ENCODE measurements at places on chromosomes 2 and 18.

- no peak for DNase-seq
These were observed 234.8 kb upstream of the KYNU start for GRCh38 chr2:142642650-142643049.

DNA sequence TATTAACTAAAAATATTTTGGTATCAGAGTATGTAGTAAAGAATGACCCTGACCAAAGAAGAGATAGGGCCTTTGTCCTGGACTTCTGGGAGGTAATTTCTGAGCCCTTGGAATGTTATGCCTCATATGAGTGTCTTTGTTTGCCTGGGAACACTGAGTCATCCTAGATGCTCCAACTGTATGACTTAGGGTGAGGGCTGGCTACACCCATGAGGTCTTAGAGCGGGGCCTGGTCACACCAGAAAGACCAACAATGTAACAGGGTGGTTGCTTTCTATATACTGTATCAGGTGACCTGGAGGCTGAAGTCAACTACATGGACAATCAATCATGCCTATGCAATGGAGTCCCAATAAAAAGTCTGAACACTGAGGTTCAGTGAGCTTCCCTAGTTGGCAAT is 253.1 kb downstream of the MBD2 start:
- DNase-seq = no peak

DNA sequence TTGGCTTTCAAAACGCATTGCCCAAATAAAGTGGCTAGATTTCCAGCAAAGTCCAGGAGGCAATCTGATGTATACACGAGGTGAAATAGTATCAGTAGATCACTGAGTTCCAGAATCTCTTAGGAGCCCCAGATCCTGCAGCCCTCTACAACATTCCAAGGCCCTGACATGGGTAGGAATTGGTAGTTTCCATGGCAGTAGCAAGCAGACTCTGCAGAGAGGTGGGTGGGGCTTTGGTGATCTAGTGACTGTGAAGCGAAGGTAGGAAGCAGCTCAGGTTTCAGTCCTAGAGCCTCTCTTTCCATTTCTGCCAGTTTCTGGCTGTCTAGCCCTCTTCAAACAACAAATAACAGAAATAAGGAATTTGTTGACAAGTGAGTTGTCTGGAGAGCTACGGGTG is 13.8 kb upstream of the SGPP2 start:
- no peak for DNase-seq

DNA sequence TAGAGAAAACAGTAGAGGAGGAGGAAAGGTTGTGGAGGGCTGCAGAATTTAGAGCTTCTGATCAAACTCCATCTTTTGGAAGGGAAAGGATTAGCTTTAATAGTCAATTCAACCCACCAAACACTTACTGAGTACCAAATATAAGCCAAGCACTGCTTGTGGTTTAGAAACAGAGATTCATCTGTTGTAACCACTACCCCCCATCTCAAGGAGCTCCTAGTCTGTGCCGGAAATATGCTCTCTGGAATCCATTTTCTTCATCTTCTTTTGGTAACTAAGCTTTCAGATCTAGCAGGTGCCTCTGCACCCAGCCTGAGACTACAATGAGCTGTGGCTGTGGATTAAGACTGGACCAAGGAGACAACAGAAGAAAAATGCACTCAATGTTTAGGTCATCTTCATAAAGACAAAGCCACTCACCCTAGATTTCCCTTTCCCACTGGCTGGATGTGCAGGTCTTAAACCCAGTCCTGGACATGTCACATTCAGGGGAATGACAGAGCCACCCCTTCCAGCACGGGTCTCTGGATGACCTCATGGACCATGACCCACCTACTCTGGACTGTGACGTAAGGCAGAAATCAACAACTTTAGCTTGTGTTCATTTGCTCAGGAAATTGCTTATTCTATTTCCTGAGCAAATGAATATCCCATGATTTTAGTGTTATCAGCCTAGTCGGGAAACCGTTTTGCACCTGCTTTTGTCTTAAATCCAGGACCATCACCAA is 52.9 kb downstream of the EPB41L3 start:
- no peak for DNase-seq

DNA sequence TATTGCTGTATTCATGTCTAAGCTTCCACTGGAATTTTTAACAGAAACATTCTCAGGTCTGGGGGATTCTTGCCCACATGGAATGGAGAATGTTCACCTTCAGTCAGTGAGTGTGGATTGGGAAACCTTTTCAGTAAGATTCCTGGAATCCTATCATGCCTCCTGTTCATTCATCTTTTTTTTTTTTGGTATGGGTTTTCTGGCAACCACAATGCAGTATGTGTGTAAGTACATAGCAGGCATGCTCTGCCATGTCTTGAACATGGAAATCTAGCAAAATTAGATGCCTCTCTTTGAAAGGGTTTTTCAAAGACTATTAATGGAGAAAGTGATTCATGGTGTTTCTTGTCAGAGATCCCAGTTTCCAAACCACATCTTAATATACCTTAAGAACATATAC is 176.5 kb downstream of the LTBP1 start:
- DNase-seq = no peak

DNA sequence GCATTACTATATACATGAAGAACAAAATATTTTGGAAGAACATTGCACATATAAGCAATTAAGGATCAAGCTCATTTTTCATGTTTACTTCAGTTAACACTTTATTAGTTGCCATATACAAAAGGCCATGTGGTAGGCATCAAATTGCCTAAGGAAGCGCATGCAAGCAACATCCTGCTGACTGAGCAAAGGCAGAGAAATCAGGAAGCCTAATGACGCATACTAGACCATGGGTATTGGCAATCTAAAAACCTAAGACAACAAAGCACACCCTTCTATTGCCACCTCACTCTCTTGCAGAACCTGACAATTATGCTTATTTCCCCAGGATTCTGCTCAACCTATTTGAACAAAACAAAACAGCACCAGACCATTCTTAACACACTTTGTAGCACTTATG is 171.9 kb downstream of the STK39 start:
- DNase-seq = no peak

GRCh38 chr2:8679827-8680731 is 1.8 kb upstream of the ID2 start:
- DNase-seq = no peak

- no peak for DNase-seq
These were observed 68.3 kb downstream of the NDUFA10 start for GRCh38 chr2:239956818-239957261.

GRCh38 chr2:69057660-69058059 is 44.7 kb downstream of the ANTXR1 start:
- no peak for DNase-seq

- DNase-seq = no peak
These were observed 69.7 kb upstream of the NCK2 start for GRCh38 chr2:105674859-105675541.

- no peak for DNase-seq
These were observed 53.7 kb downstream of the SNTG2 start for GRCh38 chr2:1004398-1004797.

DNA sequence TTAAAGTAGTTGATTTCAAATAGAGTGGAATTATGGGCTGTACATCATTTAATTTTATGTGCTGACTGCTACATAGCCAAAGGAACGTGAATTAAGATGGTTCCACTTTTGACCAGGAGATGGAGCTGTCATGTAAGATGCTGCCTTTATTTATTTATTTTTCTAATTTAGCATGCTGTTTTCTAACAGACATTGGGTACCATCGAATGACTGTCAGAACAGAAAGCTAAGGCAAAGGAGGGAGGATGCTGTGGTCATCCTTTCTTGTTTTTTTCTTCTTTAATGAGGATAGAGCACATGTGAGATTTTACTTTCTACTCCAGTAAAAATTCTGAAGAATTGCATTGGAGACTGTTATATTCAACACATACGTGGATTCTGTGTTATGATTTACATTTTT is at the start of gene SCN2A:
Gene SCN2A (plus strand): TSS at position 185 of the 400 bp plus-strand sequence. CDS start 56,410 bp downstream, outside the sequence.
- DNase-seq = no peak

DNA sequence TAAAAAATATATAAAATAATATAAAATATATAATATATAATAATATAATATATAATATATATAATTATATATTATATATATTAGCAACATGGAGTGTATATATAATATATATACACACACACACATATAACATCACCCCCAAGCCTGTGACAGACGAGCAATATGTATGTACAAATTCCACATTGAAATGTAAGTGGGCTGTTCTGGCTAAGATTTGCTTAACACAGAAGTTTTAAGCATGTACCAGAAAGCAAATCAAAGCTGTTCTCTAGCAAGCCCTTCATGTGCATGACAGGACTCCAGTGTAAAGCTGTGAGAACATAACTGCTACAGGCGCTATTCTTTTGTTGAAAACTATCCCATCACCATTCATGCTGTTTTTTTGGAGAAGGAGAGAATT is 261.7 kb upstream of the TNP1 start:
- DNase-seq = no peak

- DNase-seq = no peak
These were observed 397.7 kb upstream of the HNRNPA3 start for GRCh38 chr2:176814740-176815367.

DNA sequence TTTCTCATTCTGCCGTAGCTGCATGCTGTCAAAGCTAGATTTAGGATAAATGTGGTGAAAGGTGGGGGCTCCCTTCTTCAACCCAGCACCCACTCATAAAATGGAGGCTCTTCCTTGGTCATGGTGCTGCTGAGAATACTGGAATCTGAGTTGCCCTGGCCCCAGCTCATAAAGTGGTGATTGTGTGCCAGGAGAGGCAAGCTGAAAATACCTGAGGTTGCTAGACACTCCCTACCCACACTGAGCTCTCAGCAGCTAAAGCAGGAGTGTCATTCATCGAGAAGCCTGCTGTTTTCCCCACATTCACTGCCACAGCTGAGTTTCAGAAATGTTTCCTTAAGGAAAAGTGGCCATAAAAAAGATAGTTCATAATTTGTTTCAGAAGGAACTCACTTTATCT is 297.1 kb upstream of the RBMS1 start:
- no peak for DNase-seq

GRCh38 chr2:74917702-74918619 is 40.5 kb upstream of the POLE4 start:
- DNase-seq = no peak

- no peak for DNase-seq
These were observed 658.7 kb downstream of the EPHA4 start for GRCh38 chr2:220913384-220913783.

DNA sequence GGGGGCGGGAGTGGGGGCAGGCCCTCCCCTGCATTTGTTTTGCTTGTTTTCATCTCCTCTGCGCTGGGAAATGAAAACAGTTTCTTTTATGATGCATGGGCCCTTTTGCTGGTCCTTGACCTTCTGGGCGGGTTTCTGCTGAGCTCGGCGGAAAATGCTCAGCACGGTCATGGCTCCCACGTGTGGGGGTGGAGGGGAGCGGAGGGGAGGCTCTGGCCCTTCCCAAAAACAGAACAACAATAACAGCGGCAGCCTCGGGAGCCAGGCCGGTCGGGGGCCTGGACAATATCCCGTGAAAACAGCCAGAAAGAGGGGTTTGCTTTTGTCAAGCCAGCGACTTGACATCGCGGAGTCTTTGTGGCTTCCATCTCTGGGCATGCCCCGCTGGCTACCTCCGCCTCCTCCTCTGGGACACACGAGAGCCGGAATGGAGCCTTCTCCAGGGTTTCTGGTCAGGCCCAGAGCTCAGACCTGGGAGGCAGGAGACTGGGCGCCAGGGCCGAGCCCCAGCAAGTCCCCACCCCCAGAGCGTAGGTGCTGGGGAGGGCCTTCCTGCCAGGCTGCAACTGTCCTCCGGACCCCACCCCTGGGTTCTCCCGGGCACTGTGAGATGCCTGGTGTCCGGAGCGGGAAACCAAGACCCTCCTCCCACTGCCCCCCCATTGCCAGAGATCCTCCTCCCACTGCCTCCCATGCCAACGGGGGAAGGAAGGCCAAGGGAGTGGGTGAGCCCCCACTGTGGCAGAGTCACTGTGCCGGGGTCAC is 35.9 kb upstream of the SNED1 start:
- DNase-seq = no peak

GRCh38 chr2:32696439-32696838 is 68.6 kb downstream of the TTC27 start:
- no peak for DNase-seq

All from effector memory CD8-positive, alpha-beta T cell (primary cell).